ENCODE measurements at places on chromosomes 6 and 20. TPM values are rescaled to one million over a fixed set of nuclear protein-coding genes. Genes with fewer than 3 reads are reported as not detected.

GRCh38 chr6:136763716-136764516, 28.4 kb downstream of the MAP3K5 start:
- no peak for DNase-seq

The SLC35D3 gene
- 0.72 TPM for total RNA-seq

DNA sequence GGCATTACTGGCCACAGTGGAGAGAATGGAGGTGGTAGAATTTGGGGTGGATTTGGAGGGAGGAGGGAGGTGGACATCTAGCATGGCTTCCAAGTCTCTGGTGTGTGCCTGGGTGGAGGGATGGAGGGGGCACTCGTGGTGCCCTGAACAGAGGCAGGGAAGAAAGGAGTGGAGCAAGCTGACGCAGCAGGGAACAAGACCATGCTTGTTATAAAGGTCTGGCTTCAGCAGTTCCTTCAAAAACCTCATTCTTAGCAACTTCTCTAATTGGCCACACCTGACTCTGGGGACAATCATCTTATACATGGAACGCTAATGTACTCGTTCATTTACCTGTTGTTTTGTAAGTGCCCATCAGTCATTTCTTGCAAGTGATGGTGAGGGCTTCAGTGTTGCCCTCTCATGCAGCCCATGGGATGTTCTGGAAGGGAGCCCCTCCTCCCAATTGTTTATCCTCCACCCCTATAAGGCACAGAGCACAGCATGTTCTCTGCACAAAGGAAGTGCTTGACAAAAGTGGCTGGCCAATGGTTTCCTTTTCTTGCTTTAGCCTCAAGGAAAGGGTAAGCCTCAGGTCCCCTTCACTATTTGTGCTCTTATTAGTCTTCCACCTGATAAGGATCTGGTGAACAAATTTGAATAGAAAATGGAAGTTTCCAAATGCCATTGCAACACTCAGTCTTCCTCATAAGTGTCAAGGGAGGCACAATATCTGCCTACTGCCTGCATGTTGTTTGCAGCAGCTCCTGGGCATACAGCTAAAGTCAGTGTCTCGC, 39.3 kb downstream of the GFOD1 start:
- no peak for DNase-seq

DNA sequence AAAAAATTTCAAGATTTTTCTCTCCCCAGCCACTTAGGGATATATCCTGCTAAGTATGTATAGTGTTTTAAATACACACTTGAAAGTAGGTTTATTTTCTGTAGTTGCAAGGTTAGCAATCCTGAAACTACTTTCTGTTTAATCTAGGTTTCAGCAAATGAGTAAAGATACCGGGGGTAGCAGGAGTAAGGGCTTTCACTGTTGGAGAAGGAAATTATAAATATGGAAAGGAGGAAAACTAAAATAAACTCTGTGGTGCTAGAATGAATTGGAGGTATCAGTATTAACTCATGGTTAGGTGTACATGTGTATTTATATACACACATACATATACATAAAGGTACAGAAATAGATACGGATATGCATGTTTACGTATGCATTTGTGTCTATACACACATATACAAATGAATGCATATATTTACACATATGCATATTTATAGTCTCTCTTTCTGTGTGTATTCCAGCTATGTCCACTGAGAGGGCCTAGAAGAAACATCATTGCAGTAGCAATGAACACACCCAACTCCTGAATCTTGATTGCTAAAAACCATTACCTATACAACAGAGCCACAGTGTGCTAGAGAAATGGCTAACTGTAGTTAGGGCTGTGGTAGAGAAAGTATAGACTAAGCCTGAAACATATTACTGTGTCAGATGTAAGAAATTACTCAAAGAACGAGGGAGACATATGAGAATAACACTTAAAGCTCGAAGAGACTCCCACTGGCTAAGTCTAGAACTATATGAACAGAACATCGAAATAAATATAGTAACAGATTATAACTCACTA, 95.9 kb upstream of the EMILIN3 start:
- DNase-seq, result no peak

GRCh38 chr20:14295238-14295637, 42.2 kb downstream of the FLRT3 start:
- no peak for DNase-seq

The TNNC2 gene
- not detected for total RNA-seq

DNA sequence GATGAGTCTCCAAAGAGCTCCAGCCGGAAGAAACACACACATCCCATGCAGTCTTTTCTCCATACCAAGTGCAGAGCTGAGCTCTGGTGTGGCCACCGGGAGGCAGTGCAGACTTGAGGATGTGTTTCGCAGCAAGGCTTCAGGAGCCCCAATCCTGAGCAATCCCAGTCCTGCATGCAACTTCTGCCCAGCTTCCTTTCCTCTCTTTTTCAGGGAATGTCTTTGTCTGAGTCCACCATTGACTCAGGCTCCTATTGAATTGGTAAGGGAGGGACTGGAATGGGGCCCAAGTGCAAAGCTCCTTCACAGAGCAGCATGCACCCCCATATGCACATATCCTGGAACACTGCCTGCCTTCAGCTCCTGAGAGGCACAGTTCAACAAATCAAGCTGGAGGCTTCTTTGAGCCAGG, 50.5 kb upstream of the ASIP start:
- peak; percentile 91 for DNase-seq

The TRDN gene
- 5.1 TPM for total RNA-seq

All from umbilical cord (tissue), 2 donors.